Activated CD4-positive, alpha-beta T cell treated with anti-CD3 and anti-CD28 coated beads, Interleukin-2, amount 50 U/mL, for 4 hours (primary cell): ENCODE measurements at places on chromosomes 7 and 10.

- no peak for DNase-seq
Measured at GRCh38 chr10:46309511-46310142, 22.8 kb downstream of the ANTXRL start.

DNA sequence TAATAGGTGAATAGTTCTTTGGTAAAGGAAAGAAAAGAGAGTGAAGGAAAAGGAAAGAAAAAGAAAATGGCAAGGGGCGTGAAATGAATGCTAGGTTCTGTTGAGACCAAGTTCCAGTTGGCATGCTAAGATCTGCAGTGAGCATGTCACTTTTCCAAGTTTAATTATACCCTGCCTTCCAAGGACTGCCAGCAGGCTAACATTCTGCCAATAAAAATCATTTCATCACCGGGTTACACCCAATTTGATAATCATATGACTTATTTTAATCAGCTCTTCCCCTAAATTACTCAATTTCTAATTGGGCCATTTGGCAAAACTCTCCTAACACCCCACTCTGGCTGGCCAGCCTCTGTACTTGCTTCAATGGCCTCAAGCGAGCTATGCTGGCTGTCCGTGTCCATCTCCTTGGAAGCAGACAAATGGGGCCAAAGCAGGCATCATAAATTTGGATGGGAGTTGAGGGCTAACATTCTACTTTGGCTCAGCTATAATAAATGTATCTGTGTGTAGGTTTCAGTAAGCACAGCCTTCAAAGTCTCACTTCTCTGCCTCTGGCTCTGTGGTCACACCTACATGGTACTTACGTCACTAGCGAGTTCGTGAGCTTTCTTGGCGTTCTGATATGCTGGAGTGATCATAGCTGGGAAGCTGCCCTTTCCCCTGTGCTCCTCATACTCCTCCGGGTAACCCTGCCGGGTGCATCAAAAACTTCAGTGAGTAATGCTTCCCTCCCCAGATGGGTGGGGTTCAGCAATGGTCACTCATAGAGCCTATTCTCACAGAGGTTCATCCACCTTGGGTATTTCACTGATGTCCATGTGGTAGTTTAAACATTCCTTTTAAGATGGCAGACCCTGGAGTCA is 17.3 kb downstream of the NRAP start:
- no peak for DNase-seq

- DNase-seq, result no peak
Measured at GRCh38 chr10:27815846-27816245, 70.2 kb upstream of the MKX start.

DNA sequence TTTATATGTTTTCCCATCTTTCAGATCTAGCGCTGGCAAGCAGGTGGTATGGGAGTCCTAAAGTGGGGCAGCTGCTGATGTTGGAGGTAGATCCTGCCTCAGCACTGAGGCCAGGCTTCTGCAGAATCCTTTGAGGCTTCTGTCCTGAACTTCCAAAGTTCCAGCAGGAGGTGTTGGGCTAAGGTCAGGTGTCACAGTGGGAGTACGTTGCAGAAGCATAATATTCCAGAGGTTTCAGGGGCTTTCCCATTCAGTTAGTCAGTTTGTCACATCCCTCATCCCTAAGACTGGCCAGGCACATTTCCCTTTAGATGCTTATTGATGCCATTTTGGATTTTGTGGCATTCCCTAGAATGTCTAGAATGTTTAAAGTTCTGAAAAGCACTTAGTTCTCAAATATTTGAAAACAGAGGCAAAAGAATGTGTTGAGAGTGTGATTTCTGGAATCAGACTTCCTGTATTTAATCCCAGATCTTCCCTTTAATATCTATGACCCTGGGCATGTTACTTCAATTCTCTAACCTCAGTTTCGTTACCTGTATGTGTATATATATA is 319.1 kb upstream of the PHYHIPL start:
- no peak for DNase-seq

- DNase-seq, result peak; percentile 65
Measured at GRCh38 chr7:3042861-3043489, 692 bp downstream of the CARD11 start.

DNA sequence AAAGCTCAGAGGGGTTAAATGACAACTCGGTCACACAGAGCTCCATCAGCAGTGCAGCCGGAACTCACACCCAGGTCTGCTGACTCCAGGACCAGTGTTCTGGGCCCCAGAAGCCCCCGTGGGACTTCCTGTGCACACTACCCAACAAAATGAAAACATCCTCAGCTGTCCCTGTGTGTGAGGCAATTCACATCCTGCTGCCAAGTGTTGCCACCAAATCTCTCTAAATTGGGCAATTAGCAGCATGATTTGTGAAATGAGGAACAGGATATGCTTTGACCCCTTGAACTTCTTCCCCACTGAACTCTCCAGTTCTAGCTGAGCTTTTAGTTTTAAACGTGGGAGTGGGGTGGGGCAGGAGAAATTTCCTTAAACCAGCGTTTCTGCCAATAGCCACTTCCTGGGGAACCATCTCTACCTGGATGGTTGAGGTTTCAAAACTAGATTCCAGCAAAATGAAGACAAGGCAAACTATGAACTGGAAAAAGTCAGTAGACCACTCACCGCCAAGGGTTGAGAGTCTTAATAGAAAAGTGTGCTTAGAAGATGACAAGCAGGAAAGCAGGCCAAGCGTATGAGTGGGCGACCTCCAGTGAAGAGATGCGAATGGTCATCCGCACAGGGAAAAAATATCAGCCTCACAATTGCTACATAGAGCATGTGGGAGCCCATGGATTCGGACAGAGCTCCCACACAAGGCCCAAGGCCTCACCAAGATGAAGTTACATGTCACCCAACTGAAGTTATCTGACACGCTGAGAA is 51.9 kb upstream of the CHST15 start:
- no peak for DNase-seq

DNA sequence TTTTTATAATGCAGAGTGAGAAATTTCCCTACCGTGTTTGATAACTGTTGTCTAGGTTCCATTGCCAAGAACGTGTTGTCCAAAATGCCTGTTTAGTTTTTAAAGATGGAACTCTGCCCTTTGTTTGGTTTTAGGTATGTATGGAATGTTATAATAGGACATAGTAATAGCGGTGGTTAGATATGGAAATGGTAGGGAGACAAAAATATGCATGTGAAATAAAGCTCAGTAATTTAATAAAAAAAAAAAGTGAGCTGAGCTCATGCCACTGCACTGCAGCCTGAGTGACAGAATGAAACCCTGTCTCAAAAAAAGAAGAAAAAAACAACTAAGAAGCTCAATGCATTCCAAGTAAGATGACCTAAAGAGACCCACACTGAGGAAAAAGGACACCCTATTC is 72.9 kb downstream of the ZNF783 start:
- DNase-seq, result no peak

DNA sequence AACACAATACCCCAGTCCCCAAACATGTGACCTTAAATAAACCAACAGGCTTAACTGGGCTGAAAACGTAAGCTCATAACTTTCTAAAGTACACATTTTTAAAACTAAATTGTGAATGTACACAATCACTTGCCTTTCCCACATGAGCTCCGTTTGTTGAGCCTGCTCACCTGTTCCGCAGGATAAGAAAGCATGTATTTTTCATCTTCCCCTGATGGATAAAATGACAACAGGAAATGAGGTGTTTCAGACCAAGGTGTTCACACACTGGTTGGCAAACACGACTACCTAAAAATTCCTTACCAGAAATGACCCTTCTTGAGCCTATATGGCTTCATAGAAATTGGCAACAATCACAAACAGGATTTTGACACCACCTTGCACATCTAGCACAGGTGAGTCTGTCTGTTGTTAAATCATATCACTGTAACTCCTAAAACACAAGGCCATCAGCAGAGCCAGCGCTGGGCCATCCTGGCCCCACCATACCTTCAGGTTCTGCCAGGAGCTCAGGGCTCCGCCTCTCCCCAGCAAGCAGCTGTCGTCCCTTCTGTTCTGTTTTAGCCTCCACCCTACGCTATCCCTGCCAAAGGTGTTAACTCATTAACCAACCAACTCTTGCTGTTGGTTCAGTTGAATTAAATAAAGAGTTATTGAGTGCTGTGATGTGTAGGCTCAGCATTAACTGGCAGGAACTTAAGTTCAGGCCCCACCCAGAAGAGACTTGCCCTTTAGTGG is 73.6 kb upstream of the RNF32 start:
- DNase-seq, result no peak

- DNase-seq, result no peak
Measured at GRCh38 chr7:8615019-8615418, 181.6 kb downstream of the NXPH1 start.

- DNase-seq, result no peak
Measured at GRCh38 chr7:35722054-35722849, 27.3 kb upstream of the HERPUD2 start.

DNA sequence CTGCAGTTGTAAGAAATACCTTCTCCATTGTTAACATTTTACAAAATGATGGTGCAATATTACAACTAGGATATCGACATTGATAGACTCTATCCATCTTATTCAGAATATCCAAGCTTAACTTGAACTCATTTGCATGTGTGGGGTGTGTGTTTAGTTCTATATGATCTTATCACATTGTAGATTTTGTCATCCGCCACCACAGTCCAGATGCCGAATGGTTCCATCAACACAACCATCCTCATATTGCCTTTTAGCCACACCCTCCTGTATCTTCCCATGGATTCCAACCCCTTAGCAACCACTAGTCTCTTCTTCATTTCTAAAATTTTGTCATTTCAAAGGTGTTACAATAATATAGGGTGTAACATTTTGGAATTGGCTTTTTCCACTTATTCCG is 452.9 kb upstream of the AKR1E2 start:
- no peak for DNase-seq

DNA sequence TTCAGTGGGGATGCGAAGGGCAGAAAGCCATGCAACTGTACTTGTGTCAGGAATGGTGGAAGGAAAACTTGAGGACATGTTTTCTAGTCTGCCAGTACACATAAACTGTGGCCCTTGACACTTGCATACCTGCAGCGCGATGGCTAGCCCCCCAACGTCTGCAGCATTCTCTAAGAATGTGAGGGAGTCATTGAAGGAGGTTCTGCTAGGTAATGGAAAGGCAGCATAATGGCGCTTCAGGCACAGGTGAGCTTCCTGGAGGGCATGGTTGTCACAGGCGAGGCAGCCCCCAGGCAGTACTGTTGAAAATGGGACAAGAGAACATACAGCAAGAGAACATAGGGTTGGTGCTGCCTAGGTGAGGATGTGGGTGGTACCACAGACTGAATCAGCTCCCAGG is 3.5 kb downstream of the LLCFC1 start:
- no peak for DNase-seq

DNA sequence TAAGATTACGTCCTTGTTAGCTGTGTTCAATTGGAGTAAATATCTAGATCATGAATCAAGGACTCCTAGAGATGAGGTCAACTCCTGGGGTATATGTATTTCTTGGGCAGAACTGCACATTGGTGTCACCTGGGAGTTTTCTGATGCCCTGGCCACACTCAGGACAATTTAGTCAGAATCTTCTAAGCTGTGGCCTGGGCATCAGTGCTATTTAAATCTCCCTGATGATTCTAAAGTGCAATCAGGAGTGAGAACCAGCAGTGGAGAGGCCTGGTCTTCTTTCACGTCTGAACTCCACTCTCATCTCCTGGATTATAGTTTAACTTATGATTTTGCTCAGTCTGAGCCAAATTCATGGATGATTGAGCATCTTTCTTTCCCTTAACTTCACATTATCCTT is 218.0 kb downstream of the BMPER start:
- DNase-seq, result no peak

DNA sequence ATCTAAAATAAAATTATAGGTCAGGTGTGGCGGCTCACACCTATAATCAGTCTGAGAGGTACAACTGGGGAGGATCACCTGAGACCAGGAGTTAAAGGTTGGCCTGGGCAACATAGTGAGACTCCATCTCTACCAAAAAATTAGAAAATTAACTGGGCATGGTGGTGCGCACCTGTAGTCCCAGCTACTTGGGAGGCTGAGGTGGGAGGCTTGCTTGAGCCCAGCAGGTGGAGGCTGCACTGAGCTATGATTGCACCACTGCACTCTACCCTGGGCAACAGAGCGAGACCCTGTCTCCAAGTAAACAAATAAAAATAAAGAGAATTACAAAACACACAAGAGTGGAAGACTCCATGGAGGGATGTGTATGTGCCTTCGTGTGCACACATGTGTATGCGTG is 171.5 kb downstream of the PARD3 start:
- no peak for DNase-seq

- DNase-seq, result no peak
Measured at GRCh38 chr7:17408904-17409290, 110.4 kb downstream of the AHR start.

DNA sequence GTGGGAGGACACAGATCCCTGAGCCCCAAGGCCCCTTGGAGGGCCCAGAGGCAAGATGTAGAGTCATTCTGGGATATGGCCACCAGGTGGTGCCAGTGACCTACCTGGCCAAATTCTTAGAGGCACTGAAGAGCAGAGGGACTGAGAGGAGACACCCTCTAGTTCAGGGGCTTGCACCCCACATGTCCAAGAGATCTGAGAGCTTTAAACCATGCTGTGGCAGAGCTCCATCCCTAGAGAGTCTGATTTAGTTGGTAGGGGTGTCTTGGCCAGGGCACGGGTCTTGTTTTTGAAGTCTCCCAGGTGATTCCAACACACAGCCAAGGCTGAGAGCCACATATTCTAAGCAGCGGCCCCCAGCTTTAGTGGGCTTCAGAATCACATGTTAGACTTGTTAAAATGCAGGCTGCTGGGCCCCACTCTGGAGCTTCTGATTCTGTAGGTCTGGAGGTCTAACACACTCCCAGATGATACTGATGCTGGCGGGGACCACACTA is 52.5 kb downstream of the PRF1 start:
- DNase-seq, result peak; percentile 71

- DNase-seq, result no peak
Measured at GRCh38 chr10:65858841-65859240, 1067.0 kb upstream of the LRRTM3 start.

DNA sequence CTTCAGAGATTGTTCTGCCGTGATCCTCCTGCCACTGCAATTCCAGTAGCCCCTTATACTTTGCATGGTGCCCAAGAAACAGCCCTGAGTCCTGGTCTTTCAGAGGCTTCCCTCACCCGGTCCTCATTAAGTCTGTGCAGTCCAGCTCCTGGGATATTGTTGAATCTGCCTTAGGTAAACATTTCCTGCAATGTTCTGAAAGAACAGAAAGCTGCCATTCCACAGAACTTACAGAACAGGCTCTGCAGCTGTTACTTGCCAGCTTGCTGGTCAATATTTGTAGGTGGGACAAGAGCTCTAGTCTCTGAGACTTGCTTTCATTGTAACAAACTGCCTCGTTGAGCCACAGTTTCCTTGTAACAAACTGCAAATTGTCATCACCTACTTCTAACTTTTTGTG is 115.0 kb upstream of the KIF5B start:
- no peak for DNase-seq
